ENCODE measurements at places on chromosomes 7 and 10.
A peak's percentile ranks its signal among the peaks of the same experiment; 100 is the strongest.

- DNase-seq = no peak
Observed at GRCh38 chr10:116715341-116715740, 27.0 kb downstream of the HSPA12A start.

DNA sequence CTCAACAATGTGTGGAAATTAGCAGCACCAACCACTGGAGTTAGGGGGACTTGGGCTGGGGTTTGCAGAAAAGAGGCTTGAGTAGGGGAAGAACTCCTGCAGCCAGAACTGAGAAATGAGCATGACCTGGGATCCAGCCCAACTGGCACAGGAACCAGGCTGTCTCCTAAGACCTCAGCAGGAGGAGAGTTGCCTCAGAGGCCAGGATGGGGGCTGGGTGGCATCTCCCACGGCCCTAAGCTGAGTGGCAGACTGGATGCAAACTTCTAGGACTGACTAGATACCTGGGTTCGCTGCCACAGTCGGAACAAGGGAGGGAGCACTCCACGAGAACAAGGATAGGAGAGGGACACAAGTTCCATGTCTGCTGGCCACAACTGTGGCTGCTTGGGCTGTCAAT lies 62.6 kb downstream of the RNF32 start:
- no peak for DNase-seq

DNA sequence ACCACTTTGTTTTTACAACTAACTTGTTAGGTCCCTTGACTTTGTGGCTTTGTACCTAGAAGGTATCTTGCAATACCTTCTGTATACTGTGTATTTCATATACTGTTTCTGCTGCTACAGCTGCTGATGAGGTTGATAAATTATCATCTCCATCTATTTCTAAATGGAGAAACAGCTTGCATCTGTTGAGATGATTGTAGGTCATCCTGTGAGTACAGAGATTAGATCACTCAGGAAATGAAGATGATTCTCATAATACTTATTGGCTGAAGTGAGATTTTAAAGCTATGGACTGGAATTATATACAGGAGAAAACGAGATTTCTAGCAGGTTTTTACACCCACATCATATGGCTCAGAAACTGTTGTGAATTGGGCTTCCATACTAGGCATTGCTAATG lies 280.5 kb downstream of the KCND2 start:
- DNase-seq = peak; percentile 25

DNA sequence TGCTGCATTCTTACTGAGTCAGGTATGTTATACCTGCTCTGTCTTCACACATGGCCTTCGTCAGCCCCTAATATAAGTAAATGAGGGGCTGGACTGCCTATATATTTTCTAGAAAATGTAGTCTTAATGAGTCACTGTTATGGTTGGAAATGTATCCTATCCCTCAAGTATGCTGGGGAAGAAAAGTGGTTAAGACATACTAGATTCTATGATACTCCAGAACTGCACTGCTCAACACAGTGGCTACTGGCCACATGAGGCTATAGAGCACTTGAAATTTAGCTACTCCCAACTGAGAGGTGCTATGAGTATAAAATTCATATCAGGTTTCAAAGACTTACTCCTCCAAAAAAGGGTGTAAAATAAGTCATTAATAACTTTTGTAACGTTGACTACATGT lies 104.3 kb upstream of the STEAP1B start:
- no peak for DNase-seq

GRCh38 chr7:26784118-26784517 lies 80.3 kb downstream of the SKAP2 start:
- no peak for DNase-seq

DNA sequence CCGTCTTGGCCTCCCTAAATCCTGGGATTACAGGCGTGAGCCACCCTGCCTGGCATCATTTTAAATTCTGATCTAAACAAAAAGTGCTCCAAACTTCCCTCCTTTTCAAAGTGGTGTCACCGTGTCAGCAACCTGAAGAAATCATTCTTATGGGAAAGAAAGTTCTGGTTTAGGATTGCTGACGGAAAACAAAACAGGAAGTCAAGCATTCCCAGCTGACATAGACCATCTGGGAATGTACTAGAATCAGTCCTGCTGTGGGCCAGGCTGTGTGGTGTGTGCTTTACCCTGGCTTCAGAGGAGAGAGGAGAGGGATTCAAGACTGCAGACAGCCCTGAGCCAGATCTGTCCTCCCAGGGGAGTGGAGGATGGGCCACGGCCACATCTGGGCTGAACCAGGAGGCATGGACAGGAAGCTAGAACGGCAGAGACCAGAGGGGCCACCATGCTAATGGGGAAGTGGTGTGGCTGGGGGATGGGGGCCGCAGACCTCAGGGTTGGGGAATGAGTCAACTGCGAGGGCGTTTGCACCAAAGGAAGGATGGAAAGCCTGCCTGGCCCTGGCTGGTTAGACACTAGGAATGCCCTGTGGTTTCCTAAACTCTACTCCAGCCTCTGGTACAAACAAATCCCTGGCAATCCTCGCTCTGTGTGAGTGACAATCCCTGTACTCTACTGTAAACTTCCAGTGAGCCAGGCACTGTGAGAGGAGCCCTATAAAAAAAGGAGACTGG lies 16.7 kb upstream of the CLIP2 start:
- DNase-seq = peak; percentile 67

DNA sequence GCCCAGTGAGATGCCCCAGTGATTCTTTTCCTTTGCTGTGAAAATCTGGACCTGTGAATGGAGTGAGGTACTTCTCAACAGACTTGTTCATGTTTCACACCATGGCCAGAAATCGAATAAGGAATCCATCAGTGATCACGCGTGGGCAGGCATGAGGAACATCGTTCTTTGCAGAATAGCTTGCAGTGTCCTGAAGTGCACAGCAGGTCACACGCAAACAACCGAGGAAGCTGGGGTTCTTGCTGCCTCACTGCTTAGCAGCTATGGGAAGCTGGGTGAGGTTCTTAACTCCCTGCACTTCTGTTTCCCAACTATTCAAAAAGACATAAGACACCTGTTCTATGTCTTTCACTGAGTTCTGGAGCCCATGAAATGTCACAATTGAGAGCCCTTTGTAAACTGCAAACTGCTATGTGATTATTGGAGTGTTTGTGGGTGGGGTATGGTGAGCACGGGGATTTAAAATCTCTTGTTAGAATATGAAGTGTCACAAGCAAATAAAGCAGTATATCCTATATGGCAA lies 253.4 kb downstream of the KIAA1217 start:
- no peak for DNase-seq

GRCh38 chr10:117311261-117311660 lies 64.0 kb downstream of the PDZD8 start:
- DNase-seq = no peak

DNA sequence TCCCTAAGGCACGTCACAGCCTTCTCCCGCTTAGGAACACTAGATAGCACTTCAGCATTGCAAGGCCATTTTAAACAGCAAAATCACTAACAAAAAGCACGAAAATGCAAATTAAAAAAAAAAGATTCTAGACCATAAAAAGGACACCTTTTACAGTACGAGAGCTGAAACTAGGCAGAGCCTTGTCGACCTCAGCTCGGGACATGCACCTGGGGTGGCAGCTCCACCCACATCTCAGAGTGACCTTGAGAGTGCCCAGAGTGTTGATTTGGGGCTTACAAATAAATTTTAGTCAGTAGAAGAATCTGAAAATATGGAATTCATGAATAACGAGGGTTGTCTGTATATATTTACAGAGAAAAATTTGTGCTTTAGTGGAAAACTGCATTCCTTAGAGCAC lies 1.1 kb downstream of the MRPS24 start:
- no peak for DNase-seq

GRCh38 chr10:33547976-33548375 lies 213.5 kb upstream of the NRP1 start:
- DNase-seq = no peak

DNA sequence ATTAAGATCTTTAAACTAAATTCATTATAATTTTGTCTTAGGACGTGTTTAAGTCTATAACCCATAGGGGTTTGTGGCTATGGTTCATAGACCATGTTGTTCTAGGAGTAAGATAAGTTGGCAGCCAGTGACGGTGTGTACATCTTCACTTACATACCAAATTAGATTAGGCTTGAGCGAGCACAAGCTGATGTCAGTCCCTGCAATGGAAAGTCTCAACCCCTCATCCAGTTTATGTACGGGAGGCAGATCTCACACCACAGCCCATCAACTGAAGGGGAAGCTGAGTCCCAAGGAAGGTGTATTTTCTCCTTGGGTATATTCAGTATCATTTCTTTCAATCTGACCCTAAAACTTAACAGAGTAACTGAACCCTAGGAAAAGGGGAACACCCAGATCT lies 5.1 kb upstream of the SMC3 start:
- no peak for DNase-seq

DNA sequence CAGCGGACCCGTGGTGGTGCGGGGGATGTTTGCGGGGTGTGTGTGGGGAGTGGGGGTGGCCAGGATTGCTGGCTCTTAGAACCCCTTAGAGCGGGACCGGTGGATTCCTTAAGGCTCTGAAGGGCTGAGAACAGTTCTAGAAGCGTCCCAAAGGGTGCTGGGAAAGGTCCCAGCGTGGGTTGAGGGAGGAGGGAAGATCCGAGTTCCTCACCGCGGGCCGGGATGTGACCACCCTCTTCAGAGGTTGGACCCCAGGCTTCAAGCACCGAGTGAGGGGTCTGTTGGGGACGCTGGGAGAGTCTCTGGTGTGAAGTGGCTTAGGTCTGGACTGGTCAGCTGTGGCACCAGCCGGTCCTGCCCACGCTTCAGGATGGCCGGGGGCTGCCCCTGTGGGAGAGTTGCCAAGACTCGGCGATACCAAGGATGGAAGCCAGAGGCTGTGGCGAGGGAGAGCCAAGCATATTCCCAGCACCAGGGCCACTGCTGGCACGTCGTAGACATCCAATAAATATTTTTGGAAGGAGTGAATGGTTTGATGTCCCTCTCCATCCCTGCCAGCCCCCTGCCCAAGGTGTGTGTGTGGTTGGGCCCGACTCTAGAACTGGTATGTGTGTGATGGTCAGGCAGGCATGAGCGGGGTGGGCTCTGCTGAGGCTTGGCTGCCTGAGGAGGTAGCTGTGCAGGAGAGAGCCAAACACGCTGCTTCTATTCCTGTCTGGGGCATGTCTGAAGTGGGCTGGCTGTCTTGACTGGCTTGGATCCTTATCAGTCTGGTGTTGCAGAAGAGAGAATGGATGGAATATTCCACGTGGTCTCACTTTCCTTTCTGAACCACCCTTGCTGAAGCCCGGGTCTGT lies 19.2 kb downstream of the ZNF775 start:
- DNase-seq = no peak

GRCh38 chr7:70306173-70306572 lies 707.9 kb downstream of the AUTS2 start:
- DNase-seq = no peak

DNA sequence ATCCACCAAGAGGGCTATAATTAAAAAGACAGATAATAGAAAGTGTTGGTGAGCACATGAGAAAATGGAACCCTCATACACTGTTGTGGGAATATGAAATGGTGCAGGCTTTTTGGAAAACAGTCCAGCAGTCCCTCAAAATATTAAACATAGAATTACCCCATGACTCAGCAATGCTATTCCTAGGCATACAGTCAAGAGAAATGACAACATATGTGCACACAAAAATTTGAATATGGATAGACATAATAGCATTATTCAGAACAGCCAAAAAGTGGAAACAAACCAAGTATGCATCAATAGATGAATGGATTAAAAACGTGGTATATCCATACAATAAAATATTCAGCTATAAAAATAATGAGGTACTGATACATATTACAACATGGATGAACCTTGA lies 64.5 kb upstream of the GDF10 start:
- no peak for DNase-seq

GRCh38 chr10:10782603-10783002 lies 235.1 kb upstream of the CELF2 start:
- DNase-seq = no peak

DNA sequence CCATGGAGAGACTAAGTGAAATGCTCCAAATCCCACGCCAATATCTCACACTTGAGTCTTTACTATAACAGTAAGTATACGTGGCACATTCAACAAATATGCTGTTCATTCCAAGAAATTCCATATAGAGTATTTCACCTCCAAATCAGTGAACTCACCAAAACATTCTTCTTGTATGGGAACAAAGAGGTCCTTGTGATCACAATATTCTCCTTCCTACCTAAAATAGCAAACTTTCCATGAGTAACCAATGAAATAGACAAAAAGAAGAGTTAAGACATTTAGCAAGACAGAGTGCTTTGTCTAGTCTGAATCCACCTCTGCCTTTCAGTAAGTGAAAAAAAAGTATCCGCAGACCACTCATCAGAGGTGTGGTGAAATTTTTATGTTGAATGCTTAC lies 77.3 kb upstream of the NXPH1 start:
- no peak for DNase-seq

DNA sequence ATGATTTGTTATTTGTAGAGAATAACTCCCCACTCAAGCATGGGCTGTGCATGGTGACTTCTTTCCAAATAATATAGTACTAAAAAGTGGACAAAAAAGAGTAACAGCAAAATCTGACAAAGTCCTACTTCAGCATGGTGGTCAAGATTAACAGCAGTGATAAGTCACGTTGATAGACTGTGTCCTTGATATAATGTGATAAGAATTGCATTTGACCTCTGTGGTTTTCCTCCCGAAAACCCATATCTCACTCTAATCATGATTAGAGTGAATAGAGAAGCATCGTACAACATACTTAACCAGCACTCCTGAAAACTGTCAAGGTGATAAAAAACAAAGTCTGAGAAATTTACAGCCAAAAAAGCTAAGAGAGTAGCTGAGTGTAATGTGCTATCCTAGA lies 42.4 kb downstream of the REEP3 start:
- no peak for DNase-seq

GRCh38 chr7:130127821-130128317 lies 57.5 kb downstream of the KLHDC10 start:
- DNase-seq = no peak

- no peak for DNase-seq
Observed at GRCh38 chr10:74976565-74976964, 134.9 kb upstream of the SAMD8 start.

GRCh38 chr7:40403703-40404476 lies 269.1 kb downstream of the SUGCT start:
- DNase-seq = no peak

DNA sequence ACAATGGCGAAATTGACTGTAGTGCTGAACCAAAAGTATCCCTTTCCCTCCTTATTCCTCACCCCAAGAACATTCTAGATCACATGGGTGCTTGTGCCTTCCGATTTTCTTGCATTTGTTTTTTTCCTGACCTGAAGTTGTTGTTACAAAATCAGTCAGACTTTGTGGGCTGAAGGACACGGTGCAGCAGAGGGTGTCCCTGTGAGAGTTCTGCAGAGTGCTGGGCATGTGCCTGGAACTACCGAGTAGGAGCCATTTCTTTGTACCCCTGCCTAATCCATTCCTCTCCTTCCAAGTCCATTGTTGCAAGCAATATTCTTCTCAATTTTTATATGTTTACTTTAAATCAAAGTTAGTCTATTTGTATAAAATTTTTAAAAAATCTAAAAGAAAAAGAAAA lies 35.3 kb upstream of the GJD4 start:
- DNase-seq = no peak

GRCh38 chr7:101106386-101106785 lies 20.5 kb upstream of the SERPINE1 start:
- DNase-seq = no peak

DNA sequence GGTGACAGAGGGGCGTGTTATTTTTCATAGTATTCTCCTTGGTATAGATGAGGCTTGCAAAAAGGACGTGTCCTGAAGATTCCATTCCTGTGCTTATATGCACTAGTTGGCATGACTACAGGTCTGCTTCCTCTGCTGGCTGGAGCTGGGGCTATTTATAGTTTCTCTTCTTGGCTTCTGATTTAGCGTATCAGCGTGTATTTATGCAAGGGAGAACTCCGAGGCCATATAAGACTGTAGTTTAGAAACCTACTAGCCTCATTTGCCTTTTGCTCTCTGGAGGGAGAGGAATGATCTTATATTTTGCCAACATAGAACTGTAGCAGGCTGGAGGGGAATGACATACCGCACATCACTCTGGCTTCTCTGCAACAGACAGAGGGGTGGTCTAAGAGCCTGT lies 39.7 kb downstream of the CACNB2 start:
- peak; percentile 46 for DNase-seq

Data from pons (tissue), 1 donor.